Stimulated activated CD4-positive, alpha-beta T cell treated with anti-CD3 and anti-CD28 coated beads, TNF-alpha, amount 100 ng/mL, for 1 hour (primary cell): ENCODE measurements at places on chromosomes 7 and 10.

DNA sequence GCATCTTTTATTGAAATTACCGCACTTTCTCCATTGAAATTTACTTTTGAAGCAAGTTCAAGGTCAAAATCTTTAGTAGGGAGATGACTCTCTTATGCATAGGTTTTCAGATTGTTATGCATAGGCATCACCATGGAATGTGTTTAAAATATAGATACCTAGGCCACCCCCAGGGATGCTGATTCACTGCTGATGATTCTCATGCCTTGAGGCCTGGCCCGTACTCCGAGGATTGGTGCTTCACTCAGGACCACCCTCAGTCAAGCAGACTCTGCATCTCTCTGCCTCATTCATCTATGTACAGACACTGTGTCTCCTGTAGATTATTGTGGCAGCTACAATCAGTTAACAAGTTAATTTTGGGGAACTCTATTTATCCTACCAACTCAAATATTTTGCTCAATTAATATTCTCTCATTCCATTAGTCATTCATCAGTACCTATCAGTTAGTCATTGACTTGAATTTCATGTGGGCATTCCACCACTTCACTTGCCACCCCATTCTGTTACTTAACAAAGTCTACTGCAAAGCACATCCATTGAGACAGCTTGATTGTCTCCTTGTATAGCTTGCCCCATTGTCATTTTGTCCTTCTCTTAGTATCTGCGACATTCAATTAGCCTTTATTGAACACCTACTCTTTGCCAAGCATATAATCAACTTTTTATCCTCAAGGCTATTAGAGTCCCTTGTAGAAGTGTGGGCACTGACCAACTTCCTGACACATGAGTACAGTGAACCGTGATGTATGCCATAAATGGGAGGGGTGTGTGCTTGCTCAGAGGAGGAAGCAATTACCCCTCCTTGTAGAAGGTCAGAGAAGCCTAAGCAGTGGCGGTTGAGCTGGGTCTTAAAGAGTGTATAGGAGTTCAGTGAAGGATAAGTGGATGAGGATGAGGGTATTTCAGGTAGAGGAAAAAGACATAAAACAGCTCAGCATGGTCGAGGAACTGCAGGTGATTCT lies 255.6 kb upstream of the BMPER start:
- DNase-seq = no peak

DNA sequence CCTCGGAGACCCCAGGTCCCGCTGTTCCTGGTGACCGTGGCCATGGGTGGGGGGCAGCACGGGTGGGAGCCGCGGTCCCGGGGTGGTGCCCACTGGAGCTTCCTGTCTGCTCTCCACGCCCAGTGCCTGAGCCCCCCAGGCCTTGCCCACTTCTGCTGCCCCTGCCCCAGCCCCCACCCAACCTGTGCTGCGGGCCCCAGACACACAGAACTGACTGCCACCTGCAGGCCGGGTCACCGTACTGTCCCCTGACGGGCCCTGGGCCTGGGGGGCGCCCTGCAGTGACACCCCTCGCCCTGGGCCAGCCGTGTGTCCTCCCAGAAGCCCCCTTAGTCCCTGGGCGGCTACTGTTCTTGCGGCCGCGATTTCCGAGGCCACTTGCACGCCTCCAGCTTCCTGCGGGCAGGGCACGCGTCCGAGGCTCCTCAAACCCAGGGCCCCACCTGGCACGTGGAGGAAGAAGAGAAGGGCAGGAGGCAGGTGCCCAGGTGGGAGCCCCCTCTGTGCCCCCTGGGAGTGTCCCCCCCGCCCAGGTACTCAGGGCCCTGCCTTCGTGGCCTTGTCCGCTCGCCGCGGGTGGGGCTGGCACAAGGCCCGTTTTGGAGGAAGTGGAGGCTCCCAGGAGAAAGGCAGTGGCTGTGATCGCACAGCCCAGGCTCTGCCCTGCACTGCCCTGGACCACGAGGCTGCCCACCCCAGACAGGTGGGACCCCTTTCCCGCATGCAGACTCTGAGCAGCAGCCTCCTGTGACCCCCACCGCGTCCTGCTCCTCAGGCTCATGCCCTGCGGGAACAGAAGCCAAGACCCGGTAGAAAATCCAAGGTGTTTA lies 10.4 kb downstream of the TMEM184A start:
- DNase-seq = no peak

DNA sequence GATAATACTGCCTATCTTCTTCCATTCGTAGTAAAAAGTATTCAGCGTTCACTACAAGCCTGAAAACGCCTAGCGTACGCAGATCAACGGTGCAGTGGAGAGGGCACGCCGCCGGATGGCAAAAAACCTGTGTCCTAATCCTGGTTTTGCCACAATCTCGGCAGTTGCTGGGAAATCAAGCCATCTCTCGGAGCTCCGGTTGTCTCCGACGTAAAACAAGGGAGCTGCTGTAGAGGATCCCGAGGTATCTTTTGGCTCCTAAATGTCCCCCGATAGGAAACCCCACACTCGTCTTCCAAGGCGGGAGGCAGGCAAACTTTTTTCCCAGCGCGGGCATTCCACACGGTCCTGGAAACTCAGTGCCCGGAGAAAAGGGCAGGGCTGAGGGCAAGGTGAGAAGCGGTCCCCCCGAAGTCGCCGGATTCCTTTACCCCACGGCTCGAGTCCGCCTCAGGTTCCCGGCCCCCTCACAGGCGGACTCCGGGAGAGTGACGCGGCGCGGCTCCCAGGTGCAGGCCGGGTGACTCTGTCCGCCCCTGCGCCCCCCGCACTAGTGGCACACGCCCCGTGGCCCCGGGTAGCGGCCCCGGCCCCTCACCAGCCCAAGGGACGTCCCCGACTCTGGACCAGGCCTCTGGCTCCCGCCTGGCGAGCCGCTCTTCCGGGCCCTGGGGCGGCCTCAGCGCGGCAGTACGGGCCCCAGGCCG lies 649 bp downstream of the IDE start:
- DNase-seq = no peak

DNA sequence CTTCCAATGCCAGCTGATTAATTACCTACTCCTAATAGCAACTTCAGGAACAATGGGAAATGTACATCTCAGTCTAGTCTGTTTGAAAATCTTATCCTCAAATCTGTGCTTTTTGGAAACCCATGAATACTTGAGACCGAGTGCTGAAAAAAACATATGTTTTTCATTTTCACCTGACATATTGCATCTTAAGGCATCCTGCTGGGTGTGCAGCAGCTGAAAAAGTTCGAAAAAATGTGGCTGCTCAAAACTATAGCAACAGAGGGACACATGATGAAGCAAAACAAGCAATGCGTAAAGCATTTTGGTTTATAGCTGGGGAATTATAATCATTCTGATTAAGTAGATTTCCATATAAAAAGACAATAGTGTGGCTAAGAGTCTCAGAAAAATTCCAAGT lies 218.0 kb downstream of the CREB5 start:
- no peak for DNase-seq

GRCh38 chr10:86100581-86101061 lies 266.0 kb downstream of the GRID1 start:
- DNase-seq = no peak

DNA sequence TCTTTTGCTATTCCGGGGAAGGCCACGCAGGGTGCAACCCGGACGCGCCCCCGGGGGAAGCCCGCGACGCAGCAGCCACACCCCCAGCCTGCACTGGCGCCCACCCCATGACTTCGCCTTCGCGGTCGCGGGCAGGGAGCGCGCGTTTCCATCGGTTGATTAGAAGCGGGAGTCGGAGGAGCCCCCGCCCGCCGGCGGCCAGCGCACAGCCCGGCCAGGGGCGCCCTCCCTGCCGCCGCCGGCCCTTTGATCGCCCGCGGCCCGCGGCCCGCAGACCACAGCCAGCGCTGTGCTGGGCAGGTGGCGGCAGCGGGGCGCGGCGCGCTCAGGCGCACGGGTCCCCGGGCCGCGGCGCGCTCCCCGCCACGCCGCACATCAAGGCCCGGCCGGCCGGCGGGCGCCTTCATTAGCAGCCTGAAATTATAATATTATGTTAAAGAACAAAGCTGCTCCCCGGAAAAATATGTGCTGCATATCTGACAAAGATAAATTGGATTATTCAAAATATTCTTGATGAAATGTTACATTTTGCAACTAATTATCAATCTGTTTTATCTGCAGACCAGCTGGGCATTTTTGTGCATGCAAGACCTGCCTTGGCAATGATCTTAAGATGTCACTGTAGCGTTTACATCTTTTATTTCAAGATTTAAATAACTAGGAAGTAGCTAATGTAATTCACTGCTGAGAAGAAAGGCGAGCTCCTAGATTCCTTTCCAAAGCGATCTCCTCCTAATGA lies 160.7 kb upstream of the MKI67 start:
- DNase-seq = no peak

- no peak for DNase-seq
These were observed 81.7 kb downstream of the CSTF2T start for GRCh38 chr10:51617576-51618235.

DNA sequence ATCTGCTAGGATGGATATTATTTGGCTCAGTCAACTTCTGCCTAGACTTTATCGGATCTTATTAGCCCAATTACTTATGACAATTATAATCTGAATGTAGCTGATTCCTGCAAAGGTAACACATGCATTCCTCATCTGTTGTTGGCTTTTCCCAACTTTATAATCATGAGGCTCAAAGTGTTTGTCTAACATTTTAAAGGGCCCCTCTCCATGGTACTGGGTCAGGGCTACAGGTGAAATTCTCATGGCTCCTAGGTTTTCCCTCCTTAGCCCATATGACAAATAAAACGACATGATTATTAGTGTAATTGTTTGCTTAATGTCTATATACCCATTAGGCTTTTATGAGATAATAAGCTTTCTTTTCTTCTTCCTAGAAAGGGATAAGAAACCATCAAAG lies 4.2 kb upstream of the LRGUK start:
- DNase-seq = no peak

GRCh38 chr10:112215342-112215774 lies 31.8 kb upstream of the GPAM start:
- DNase-seq = no peak

DNA sequence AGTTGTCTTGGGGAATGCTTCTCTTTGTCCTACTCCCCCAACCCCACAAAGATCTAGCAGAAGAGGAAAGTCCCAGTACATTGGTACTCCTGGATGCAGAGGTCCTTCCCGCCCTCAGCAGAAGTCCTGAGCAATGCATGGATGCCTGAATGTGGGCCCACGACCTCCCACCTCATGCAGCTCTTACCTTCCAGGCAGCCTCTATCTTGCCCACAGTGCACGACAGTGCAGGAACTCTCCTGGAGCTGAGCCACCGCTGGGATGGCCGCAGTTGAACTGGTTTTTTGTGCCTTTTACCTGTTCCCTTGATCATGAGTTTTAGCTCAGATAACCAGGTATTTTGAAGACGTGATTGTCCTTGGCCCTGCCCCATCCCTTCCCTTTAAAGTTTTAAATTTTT lies 37.9 kb downstream of the LRRC4 start:
- no peak for DNase-seq

DNA sequence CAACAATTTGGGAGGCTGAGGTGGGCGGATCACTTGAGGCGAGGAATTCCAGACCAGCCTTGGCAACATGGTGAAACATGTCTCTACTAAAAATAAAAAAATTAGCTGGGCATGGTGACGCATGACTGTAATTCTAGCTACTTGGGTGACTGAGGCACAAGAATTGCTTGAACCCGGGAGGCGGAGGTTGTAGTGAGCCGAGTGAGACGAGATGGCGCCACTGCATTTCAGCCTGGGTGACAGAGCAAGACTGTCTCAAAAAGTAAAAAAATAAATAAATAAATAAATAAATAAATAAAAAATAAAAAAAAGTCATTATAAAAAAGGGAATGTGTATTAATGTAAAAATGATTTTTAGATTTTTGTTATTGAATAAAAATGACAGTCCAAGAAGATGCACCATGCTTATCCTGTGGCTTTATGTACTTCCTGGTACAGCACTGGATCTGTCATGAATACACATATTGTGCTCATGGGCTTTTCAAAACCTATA lies 658.8 kb upstream of the LRRN3 start:
- no peak for DNase-seq

DNA sequence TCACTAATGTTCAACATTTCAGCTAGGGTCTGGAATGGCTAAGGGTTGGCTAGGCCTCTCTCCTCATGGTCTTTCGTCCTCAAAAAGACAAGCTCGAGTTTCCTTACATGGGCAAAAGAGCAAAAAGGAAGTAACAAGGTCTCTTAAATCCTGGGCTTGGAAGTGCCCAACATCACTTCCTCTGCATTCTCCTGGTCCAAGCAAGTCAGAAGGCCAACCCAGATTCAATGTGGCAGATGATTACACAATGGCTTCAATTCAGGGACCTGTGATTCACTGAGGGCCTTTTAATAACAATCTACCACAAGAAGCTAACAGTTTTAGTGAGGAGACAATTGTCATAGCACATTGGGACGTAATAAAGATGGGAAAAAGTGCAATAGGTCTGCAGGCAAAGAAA lies 4.4 kb upstream of the NUP205 start:
- DNase-seq = no peak

GRCh38 chr10:62460393-62460792 lies 86.2 kb downstream of the ZNF365 start:
- no peak for DNase-seq

- no peak for DNase-seq
These were observed 24.3 kb downstream of the FBXW4 start for GRCh38 chr10:101670635-101671034.

GRCh38 chr10:86261941-86262687 lies 104.5 kb downstream of the GRID1 start:
- no peak for DNase-seq
